Amniotic epithelial cell (primary cell): ENCODE measurements at places on chromosomes 5 and 9.

- DNase-seq, result no peak
Observed at GRCh38 chr5:178277866-178278265, 45.3 kb upstream of the PHYKPL start.

DNA sequence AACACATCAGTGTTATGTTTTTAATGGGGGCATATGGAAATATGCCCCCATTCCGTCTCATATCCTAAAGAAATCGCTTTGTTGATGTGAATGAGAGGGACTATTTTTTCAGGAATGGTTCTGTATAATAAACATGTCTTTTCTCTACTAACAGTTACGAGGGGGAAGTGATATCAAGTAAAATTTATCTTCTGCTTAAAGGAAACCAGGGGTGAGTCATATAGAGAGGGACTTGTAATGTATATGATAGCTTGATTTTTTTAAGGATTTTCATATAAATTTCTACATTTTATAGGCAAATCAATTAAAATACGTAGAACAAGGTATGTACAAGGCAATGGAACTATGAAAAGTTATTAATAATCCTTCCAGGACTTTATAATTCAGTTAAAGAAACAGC lies 207.1 kb downstream of the SEMA5A start:
- no peak for DNase-seq

- DNase-seq, result peak; percentile 39
Observed at GRCh38 chr9:78314953-78315870, 18.3 kb downstream of the PSAT1 start.

- DNase-seq, result peak; percentile 87
Observed at GRCh38 chr5:20572614-20573013, 584.6 kb upstream of the CDH18 start.

DNA sequence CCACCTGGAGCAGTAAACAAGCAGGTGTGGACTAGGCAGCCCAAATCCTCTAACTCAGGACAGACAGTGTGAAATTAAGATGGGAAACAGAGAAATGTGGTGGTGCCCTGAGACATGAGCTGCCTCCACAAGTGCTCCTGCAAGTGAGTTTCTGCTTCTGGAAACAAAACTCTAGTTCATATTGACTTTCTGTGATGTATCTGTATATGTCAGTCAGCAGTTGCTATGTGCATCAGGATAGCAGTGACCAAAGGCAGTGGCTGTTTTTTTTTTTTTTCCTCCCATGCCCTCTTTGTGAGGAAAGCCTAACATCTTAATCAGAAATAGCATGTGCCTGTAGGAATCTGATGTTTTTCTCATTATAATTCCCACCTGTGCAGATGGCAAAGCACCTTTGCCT lies 318.4 kb upstream of the SEMA6A start:
- DNase-seq, result no peak

- peak; percentile 46 for DNase-seq
Observed at GRCh38 chr9:95516734-95517558, at the start of gene PTCH1. Gene PTCH1, minus strand, starts transcription at chr9:95516971.

GRCh38 chr5:110815916-110816605 lies 77.3 kb downstream of the SLC25A46 start:
- no peak for DNase-seq

- no peak for DNase-seq
Observed at GRCh38 chr5:136242136-136242535, 49.2 kb upstream of the SMIM32 start.
